ENCODE measurements at places on chromosomes 7 and 10.
A peak's percentile ranks its signal among the peaks of the same experiment; 100 is the strongest.

- DNase-seq: no peak
Measured at GRCh38 chr7:16350634-16351033, 70.7 kb downstream of the CRPPA start.

GRCh38 chr10:30208330-30208729 lies 140.7 kb downstream of the MTPAP start:
- no peak for DNase-seq

GRCh38 chr7:151984612-151985011 lies 28.4 kb downstream of the GALNTL5 start:
- DNase-seq: no peak

DNA sequence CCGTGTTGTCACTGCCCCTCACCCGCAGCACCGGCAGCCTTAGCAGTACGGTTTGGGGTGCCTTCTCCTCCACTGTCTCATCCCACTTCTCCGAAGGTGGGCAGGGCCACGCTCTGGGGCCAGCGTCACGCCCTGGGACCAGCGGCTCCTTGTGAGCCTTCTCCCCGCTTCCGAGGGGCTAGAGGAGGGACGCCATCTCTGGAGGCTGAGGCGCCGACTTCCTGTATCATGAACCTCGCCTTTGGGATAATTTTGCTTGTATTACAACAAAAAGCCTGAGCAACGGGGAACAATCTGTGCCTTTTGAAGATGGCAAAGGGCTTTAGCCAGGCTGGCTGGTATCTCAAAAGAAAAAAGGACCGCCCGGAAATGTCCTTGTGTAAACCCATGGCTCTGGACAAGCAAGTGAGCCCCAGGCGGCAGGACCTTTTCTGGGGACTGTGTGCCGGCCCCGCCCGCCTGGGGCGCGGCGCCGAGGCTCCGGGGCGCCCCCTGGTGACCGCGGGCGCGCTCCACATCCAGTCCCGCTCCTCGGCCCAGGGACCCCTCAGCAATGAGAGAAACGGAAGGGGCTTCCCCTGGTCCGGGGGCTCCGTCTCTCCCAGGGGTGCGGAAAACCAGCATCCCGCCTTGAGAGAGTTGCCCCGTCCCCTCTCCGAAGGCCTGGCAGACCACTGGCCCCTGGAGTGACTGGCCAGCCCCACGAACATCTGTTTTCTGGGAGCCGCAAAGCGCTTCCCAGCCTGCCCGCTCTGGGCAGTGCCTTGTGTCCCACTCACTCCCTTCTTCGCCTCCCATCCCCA lies 3.8 kb downstream of the DEPP1 start:
- DNase-seq: peak; percentile 35

DNA sequence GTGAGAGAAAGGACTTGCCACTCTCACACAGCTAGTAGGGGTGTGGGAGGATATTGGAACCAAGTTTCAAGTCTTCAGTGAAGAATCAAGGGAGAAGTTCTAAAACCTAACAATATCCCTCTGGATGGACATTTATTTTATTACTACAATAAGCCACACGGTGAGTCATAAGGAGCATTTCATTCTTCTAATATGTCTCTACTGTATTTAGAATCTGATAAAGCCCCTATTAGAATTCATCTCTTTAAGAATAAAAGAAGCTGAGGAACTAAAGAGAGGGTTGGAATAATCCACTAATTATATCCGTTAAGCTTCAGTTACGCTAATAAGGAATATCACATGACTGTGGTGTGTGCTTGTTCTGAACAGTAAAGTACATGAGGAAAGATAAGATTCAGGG lies 40.9 kb upstream of the ATRNL1 start:
- DNase-seq: no peak

DNA sequence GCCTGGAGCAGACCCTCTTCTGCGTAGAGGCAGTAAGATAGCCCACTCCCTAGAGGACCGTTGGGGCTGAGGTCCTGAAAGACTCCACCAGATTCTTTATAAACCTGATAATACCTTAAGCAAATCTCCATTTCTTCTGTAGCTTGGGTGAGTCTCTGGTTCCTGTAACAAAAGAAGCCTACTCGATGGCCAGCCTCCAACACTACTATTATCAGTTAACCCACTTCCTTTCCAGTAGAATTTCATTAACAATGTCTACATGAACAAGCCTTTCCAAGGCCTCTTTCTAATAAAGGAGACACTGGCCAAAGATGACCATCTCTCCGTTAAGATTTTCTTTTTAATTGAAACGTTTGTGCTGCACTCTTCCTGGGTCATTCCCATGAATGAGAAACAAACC lies 201.7 kb upstream of the KCTD7 start:
- no peak for DNase-seq

- DNase-seq: no peak
Measured at GRCh38 chr7:3911685-3912084, 610.6 kb downstream of the SDK1 start.

DNA sequence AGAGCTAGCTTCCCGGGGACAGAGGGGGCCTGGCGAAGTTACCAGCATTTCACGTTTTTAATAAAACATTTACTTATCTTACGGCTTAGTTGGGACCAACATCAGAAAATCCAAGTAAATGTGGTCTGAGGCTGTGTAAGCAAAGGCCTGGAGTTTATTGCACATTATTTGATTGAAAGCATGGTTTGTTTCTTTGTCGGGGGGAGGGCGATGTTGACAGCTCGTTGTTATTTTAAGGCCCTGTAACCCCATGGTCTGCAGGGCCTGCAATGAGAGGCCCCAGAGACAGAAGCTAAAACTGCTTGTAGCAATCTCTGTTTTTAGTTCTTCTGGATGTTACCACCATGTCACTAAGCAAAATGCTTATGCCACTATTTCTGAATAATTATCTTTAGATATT lies 88.9 kb downstream of the MYOF start:
- no peak for DNase-seq

All from hematopoietic multipotent progenitor cell treated with erythropoietin and hydrocortisone succinate and interleukin-3 and kit ligand, for 15 days (in vitro differentiated cells).